ENCODE measurements at places on chromosomes 11 and 22.
A peak's percentile ranks its signal among the peaks of the same experiment; 100 is the strongest.

DNA sequence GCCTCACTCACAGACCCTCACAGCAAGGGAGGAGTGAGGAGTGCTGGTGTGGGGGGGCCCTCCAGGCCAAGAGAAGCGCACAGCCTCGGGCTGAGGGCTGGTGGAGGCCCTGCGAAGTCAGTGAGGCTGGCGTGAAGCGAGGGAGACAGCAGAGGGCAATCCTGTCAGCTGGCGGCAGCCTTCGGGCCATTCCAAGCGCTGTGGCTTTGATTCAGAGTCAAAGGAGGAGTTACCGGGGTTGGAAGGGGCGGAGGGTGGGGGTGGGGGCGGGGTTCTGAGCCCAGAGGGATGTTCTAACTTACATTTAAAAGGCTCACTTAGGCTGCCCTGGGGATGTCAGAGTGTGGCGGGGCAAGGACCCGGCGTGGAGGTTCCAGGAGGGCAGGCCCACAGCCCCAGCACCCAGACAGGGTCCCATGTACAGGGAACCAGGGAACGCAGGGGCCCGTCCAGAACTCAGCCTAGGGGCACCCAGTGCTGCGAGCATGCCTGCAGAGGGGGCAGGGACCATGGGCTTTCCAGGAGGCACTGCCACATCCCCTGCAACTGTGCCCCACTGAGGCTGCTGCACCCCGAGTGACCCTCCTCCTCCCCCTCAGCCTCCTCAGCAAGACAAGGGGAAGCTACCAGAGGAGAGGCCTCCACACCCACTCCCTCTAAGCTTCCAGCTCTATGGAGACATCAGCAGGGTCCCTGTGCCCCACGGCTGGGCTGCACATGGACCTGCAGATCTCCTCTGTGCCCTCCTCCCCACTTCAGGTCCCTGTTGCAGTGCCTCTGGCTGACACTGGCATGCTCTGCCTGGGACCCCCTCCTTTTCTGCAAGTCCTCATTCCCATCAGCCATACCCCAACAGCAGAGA lies 39.7 kb upstream of the TTLL12 start:
- DNase-seq, result no peak

DNA sequence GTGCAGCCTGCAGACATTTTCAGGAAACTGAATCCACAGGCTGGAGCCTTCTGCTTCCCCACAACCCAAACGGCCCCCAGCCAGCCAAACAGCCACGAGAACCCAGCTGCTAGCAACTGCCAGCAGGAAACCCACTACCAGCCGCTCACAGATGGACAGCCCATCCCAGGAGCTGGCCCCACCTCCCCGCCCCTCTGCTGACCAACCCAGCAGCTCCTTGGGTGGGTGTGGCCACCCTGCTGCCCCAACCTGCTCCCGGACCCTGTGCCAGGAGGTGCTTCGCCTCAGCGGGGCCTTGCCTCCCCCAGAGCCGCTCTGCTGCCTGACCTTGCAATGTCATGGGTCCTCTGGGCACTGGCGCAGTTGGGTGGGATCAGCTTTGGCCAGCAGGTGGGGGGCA lies 8.2 kb upstream of the CCDC188 start:
- no peak for DNase-seq

DNA sequence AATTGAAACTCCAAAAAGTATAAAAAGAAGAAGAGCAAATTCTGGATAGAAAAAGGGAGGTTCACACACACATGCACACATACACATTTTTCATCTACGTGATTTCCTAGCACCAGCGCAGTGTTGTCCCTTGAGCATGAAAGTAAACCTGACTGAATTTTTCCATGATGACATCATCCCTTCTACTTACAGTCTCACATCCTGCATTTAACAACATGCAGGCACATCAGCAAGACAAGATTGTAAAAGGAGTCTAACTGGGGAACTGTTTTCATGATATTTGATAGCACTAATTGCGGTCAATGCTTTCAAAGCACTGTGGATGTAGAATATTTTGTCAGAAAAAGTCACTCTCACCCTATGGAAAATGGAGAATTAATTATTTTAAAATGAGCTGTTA lies 36.6 kb downstream of the GAS2 start:
- peak; percentile 89 for DNase-seq

DNA sequence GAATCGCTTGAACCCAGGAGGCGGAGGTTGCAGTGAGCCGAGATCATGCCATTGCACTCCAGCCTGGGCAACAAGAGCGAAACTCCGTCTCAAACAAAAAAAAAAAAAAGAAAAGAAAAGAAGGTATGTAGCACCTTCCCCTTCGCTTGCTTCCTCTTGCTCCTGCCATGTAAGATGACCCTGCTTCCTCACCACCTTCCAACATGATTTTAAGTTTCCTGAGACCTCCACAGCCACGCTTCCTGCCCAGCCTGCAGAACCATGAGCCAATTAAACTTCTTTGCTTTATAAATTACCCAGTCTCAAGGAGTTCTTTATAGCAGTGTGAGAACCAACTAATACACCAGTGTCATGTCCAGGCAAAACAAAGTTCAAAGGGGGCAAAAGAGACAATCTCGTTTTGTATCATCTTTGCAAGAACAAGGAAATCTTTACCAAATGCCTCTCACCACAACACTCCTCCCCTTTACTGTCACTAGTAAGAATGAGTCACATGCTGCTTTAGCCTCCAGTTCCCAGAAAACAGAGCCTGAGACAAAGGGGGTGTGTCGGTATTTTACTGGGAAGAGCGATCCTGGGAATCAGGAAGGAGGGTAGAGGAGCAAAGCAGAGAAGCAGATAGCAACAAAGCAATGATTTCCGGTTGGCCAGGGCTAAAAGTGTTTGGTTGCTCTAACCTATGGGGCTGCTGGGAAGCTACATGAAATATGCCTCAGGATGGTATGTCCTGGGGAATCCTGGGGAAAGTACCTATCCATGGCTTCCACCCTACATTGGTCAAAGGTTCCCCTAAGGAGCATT lies 10.5 kb upstream of the MCHR1 start:
- peak; percentile 93 for DNase-seq

DNA sequence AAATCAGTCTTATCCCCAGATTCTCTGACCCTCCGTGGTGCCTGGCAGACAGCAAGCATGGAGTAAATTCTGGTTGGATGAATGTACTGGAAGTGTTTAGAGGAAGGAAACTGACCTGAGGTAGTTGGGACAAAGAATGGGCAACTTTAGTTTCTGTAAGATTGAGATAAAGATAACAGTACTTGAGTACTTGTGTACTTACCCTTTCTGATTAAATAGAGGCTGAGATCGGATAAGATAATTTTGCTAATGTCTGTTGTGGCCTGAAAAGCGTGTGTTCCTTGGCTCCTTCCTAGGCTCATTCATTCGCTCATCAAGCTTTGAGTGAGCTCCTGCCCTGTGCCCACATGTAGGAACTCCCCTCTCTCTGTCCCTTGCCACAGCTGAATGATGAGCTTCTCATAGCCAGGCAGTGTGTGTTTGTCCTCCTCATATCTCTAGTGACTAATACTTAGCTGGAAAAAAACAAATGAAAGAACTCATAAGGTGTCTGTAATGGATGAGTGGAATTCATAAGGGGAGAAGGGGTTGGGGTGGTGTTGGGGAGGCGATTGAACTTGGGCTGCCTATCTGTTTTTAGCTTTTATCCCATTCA lies 118.1 kb downstream of the DBX1 start:
- DNase-seq, result peak; percentile 31

DNA sequence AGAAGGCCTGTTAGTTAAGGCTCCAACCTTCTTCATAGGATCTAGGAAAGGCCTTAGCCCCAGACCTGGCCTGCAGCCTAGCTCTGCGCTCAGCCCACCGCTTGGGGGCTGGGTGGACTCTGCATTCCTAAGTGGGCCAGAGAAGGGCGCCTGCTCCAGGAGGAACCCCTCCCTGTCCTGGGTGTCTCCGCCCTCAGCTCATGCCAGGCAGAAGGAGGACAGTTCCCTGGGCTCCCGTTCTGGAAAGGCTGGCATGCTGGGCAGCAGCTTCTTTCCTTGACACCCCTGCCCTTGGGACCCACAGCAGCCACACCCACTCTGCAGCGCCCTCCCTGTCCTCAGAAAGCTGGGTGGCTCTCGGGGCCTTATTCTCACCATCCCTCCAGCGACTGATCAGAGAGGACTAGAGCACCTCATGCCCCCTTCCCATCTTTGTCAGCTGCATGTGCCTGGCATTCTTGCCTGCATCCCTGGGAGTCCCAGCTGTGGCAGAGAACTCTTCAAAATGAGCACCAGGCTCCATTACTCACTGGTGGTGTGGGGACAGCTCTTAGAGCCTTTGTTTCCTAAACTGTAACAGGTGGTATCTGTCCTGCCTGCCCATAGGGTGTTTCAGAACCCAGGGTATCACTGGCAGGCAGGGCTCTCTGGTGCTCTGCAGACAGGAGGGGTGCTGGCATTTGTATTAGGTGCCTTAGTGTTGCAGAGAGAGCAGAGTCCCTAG lies 20.3 kb upstream of the MYRF start:
- DNase-seq, result no peak

DNA sequence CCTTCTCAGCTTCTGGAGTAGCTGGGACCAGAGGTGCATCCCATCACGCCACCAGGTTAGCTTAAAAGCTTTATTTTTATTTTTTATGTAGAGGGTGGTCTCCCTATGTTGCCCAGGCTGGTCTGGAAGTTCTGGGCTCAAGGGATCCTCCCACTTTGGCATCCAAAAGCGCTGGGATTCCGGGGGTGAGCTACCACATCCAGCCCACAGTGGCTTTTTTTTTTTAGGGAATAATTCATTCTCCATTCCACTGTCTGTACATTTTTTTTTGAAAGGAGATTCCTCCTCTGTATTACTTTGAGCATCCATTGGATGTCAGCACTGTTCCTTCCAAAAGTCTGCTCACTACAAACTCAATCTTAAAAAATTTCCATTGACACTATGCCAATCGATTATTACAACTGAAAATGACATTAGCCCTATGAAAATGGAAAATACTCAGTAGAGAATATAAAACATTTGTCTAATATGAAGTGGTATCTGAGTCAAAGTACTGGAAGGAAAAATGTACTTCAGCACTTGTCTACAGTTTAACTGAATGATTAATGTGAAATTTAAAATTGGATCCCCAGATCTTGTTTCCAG lies 1.3 kb upstream of the LPXN start:
- DNase-seq, result peak; percentile 16

- DNase-seq, result peak; percentile 61
Observed at GRCh38 chr11:47186700-47187695, 764 bp upstream of the PACSIN3 start.

DNA sequence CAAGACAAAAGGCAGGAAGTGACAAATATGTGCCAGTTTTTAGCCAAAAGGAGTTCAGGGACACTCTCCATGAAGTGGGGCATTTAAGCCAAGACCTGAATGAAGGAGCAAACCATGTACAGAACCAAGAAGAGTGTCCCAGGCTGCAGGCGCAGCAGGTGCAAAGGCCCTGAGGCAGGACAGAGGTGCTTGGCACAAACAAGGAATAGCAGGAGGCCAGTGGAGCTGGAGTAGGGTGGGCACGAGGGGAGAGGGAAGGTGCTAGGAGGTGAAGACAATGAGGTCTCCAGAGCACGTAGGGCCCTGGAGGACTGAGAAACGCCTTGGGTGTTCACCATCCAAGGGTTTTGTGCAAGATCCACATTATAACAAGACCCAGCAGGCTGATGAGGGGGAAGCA lies 474.1 kb downstream of the MN1 start:
- no peak for DNase-seq

DNA sequence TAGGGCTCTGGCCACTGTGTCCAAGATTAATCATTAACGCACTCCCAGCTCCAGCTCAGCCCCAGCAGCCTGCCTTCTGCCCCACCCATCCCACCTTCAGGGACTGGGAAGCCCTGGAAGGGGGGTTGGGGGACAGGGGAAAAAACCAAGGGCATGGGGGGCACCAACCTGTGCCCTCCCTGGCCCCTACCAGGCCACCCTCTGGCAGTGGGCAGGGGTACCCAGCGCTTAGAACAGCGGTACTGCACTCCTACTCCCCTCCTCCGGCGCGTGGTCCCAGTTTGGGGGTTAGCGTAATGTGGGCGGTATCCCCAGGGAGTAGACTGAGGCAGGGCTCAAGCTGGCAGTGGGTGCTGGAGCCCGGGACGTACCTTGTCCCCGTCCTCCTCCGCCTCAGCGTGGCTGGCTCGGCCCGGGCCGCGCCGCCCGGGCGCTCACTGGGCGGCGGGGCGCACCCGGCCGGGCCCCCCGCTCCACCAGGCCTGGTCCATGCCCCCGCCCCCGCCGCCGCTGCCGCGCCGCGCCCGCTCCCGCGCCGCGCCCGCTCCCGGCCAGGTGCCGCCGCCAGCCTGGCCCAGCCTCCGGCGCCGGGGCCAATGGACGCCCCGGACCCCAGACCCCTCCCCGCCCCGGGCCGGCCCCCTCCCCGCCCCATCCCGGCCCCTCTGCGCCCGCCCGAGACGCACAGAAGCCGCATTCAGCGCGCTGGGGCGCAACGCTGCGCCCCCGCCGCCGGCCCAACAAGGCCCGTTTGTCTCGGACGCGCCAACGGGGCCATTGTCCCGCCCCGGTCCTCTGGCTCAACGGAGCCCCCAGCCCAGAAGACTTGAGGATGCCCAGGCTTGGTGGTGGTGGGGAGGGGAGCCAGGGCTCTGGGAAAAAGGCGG lies at the start of gene GAL3ST1:
GAL3ST1 (minus strand) TSS at position 571 of the 887 bp plus-strand sequence. CDS start 17,273 bp downstream, outside the sequence.
- DNase-seq, result no peak

- peak; percentile 45 for DNase-seq
Observed at GRCh38 chr11:32580967-32581366, 2.7 kb upstream of the EIF3M start.

DNA sequence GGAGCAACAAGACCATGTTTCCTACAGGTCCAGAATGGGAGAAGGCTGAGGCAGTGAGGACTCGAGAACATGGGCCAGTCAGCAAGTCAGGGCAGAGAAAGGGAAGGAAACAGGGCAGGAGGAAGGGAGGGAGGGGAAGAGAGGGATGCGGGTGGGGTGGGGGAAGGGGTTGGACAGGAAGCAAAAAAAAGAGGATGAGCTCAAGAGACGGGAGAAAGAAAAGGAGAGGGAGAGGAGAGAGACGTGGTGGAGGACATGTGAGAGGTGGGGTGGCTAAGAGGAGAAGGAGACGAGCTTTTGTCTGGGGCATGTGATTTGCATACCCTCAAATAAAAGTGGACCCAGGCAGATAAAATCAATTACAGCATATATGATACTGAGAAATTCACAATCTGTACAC lies 389.5 kb upstream of the B3GAT1 start:
- no peak for DNase-seq

GRCh38 chr22:42179616-42180015 lies 49.0 kb upstream of the CYP2D6 start:
- no peak for DNase-seq

GRCh38 chr11:42555190-42555589 lies 756.6 kb upstream of the API5 start:
- no peak for DNase-seq

DNA sequence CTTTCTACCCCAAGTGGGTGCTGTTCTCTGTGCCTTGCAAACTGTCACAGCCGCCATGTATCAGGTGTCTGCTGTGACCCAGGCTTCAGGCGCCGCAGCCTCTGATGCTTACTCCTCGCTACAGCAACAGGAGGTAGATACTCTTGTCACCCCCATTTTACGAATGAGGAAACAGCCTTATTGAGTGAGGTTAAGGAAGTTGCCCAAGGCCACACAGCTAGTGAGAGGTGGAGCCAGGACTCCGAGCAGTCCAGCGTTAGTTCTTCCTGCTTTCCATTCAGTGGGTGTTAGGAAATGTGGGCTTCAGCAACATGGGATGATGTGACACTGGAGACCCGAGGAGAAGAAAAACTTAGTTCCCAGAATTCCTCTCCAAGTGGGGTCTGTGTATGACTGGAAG lies 14.3 kb downstream of the RNF215 start:
- DNase-seq, result no peak

DNA sequence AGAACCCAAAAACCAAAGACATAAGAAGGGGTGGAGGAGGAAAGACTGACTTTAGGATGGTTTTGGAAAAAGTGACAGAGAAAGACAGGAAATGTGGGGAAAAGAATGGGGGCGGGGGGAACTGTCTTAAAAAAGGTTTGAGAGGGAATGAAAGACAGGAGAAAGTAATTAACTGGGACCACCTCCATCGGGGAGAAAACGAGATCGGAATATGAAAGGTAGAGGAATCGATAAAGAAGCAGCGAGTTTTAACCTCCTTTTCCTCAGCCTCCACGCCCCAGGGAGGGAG lies 524 bp downstream of the MTMR2 start:
- no peak for DNase-seq

All from foreskin keratinocyte (primary cell).